RPMI7951 (cell line): ENCODE measurements at places on chromosomes 16 and 17.

GRCh38 chr17:6913608-6914443 lies 82.0 kb upstream of the ALOX12 start:
- peak; percentile 60 for DNase-seq

DNA sequence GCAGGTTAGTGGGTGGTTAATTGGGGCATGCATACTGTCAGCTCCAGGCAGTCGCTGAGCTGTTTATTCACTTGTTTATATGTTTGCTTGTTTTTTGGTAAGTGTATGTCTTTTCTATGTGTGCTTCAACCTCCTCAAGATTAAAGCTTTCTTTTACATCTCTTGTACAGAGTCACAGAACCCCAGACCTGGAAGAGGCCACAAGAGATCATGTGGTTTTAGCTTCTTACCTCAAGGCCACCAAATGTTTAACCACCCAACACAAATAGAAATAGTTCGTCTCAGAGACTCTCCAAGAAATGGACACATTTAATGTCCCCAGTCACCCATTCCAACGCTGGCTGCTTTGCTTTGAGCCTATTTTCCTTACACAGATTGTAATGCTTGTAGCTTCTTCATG lies 11.8 kb upstream of the TMEM98 start:
- DNase-seq = no peak

- DNase-seq = no peak
These were observed 48.9 kb downstream of the GTF3C1 start for GRCh38 chr16:27500801-27501200.

DNA sequence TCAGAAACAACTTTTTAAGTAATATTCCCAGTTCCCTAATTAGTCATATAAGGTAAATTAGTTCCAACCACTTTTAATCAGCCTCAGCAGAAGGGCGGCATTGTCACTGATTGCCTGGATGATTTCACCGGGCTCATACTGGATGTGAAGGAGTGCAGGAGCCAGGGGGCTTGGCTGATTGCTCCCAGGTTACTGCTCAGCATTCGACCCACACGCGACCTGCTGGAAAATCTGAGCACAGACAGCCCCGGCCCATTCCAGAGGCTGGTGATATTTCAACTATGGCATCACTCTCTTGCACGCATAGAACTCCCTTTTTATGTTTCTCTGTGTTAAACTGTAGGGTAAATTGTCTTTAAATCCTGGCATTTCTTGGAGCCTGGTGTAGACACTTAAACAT lies 34.2 kb downstream of the CPPED1 start:
- DNase-seq = no peak

GRCh38 chr17:67165201-67165600 lies 79.8 kb downstream of the HELZ start:
- no peak for DNase-seq

DNA sequence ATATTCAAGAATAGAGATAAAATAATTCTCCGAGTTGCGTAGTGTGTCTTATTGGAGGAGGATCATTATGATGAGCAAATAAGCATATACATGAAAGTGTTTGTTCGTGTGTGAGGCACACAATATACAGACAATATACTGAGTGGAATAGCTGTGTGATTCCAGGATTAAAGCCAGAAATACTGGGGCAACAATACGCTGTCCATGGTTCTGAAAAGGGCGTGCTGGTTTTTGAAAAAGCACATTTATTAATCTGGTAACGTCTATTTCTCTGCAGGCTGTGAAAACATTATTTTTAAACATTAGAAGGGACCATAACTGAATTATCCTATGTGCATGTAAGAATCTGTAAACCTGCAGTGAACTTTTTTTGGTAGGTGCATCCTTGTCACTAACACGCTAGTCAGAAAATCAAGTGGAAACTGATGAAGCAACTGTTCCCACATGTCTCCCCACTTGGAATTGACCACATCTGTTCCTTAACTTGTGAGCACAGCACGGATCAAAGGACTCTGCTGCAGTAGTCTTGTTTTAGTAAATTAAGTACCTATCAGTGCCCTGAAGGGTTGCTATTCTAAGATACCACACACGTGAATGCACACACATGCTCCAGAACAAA lies 346.0 kb downstream of the GRIN2A start:
- peak; percentile 21 for DNase-seq

GRCh38 chr17:70070305-70071027 lies 4.6 kb upstream of the KCNJ16 start:
- no peak for DNase-seq
